ENCODE measurements at places on chromosomes 13 and 19.

GRCh38 chr13:67062160-67062559 lies 168.0 kb downstream of the PCDH9 start:
- DNase-seq = no peak

- peak; percentile 10 for DNase-seq
Observed at GRCh38 chr13:57624565-57625435, 6.7 kb upstream of the PCDH17 start.

DNA sequence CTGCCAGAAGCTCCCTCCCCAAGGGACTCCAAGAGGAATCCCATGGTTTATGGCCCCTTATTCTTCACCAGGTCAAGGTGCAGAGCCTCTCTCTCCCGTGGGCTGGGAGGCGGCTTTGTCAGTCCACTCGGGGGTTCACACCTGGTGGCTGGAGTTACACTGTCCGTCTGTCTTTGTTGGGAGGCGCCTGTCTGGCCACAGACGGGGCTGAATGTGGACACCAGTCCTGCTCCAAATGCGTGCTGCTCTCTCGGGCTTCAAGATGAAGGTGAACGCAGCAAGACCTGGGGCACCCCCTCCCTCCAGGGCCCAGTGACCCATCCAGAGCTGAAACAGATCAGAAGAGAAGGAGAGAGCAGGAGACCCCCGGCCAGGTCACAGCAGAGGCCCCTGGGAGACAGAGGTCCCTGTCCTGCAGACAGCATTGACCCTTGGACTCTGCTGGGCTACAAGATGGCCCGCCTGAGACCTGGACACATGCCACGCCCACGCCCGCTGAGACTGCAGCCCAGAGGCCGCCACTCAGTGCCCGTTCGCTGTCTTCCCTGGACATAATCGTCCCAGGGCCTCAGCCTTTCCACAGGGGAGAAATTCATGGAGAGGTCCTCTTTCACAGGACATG lies 29.9 kb upstream of the TUBGCP3 start:
- DNase-seq = no peak

GRCh38 chr19:47514151-47514868 lies 553 bp downstream of the NAPA start:
- no peak for DNase-seq

DNA sequence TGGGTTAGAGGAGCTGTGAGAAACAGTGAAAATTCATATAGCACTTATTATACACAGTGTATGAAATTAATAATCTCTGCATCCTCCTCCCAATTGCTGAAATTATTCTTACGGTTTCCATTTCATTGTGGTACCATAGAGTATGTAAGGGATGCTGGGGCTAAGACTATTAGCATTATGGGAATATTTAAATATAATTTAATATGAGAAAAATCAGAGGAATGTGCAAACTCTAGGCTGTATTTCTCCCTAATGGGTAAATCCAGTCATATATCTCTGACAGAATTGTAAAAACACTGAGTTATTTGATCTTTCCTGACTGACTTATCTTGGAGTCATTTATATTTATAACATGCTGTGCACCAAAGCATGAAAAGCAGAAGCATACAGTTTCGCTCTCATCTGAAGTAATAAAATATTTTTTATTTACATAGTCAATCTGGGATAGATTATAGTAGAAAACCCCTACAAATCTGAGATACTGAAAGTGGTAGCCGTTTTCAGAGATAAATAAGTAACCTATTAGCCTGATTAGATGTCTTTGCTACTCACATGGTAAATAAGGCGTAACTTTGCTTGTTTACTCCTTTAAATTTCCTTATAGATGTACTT lies 34.9 kb downstream of the LRCH1 start:
- no peak for DNase-seq

DNA sequence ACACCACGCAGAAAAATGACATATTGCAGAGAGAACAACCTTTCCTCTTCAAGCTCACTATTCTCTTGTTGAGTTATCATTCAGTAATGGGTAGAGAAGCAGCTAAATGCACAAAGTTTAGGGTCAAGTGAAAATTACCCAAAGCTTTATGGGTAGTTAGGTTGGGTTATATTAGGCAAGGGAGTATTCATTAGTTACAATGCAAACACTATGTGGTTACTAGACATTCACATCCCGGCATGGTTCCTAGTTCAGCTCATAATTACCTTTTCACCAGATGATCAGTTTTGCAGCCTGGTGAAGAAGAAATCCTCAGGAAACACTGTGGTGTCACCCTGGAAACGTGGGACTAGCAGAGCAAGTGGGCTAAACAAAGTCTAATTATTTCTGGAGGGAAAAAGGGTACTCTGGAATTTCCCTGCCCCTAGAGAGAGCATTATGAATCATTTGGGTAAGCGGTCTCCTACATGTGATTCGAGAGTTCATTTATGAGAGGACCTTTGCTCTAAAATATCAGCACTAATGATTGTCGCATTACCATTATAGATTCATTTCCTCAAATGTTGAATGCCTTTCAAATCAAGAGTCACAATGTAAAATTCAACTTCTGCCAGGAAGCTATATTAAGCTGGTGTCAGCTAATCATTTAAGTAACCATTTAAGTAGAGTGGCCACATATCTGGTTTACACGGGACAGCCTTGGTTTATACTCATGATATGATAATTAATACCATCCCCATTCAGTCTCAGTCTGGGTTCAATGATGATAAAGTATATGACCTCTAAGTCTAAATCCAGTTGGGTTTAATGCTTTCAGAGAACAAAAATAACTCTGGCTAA lies 1208.0 kb downstream of the DIAPH3 start:
- DNase-seq = no peak

GRCh38 chr13:34933349-34933748 lies 8.7 kb upstream of the NBEA start:
- no peak for DNase-seq

GRCh38 chr13:92802776-92803175 lies 423.8 kb upstream of the GPC6 start:
- no peak for DNase-seq
